ENCODE measurements at places on chromosomes 13 and 19.

GRCh38 chr19:44767295-44768180 lies 10.2 kb upstream of the CBLC start:
- DNase-seq: peak; percentile 44

DNA sequence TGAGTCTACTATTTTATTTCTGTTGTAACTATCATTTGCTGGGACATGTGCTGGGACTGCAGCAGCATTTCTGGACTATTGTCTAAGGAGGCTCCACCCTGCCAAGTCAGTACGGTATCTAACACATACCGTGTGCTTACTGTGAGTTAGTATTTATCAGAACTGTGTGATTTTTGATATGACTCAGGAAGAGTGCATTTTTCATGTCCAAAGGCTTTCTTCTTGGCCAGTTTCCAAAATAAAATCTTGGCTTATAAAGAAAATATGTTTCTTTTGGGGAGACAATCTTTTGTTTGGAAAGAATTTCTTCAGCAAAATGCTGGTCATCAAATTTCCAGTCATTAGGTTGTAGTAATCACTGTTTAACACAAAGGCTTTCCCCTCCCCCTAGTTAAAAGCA lies 11.6 kb downstream of the PARP4 start:
- DNase-seq: no peak

- peak; percentile 69 for DNase-seq
Observed at GRCh38 chr13:80259159-80259558, 81.8 kb downstream of the SPRY2 start.

GRCh38 chr19:41591951-41592562 lies 16.1 kb downstream of the CEACAM21 start:
- DNase-seq: no peak

- DNase-seq: no peak
Observed at GRCh38 chr13:53638040-53638439, 609.4 kb downstream of the OLFM4 start.

DNA sequence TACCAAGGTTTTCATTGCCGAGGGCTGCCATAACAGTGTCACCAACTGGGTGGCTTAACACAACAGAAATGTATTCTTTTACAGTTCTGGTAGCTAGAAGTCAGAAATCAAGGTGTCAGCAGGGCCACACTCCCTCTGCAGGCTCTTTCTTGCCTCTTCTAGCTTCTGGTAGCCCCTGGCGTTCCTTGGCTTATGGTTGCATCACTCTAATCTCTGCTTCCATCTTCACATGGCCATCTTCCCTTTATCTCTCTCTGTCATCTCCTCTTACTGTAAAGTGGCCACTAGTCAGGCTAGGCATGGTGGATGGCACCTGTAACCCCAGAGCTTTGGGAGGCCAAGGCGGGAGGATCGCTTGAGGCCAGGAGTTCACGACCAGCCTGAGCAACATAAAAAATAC lies 38.0 kb upstream of the MRI1 start:
- DNase-seq: no peak

GRCh38 chr19:42090672-42091071 lies 14.7 kb downstream of the ZNF574 start:
- peak; percentile 44 for DNase-seq

- DNase-seq: no peak
Observed at GRCh38 chr13:95756072-95756471, 79.1 kb downstream of the DNAJC3 start.

DNA sequence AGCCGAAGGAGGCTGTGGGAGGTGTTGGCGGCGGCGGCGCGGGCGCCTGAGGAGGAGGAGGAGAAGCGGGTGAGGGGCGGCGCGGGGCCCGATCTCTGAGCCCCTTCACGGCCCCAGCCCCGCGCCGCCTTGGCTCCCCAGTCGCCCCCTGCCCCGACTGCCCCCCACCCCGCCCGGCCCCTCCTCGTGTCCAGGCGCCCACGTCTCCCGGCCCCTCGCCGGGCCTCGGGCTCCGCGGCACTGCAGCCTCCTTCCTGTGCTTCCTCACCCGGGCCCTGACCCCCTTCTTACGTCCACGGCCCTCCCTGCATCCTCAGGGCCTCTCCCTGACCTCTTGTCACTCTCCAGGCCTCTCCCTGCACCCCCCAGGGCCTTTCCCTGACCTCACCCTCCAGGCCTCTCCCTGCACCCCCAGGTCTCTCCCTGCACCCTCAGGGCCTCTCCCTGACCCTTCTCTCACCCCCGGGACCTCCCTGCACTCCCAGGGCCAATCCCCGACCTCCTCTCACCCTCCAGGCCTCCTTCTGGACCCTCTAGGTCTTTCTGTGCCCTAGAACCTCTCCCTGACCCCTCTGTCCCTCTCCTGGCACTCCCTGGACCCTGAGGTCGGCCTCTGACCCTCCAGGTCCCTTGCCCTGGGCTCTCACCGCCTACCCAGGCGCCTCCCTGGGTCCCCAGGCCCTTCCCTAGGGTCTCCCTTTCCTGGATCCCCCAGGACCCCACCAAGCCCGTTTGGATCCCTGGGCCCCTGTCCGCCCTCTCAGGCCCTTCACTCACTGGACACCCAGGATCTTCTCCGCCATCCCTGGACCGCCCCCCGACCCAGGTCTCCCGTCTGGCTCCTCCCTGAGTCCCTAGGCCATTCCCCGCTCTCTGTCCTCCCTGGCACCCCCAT lies 460 bp downstream of the KMT5C start:
- peak; percentile 39 for DNase-seq

- DNase-seq: no peak
Observed at GRCh38 chr13:72620874-72621273, 106.6 kb downstream of the MZT1 start.

GRCh38 chr13:85974608-85975366 lies 175.6 kb upstream of the SLITRK6 start:
- DNase-seq: no peak

DNA sequence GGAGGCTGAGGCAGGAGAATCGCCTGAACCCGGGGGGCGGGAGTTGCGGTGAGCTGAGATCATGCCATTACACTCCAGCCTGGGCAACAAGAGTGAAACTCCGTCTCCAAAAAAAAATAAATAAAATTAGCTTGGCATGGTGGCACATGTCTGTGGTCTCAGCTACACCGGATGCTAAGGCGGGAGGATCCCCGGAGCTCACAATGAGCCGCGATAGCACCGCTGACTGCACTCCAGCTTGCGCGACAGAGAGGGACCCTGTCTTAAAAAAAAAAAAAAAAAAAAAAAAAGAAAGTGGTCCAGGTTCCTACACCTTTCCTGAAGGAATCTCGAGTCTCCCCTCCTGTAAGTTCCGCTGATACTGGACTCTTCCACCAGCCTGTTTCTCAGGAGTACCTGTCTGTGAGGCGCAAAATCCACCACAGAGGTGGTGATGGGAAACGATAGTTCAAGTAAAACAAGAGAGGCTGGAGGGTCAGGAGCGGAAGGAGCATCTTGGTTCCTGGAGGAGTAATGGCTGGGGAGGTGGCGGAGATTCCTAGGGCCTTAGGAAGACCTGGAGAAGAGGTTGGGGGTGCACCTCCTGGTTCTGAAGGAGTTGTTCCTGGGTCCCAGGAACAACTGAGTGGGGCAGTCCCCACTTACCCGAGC lies 471 bp downstream of the FUT1 start:
- DNase-seq: no peak

- no peak for DNase-seq
Observed at GRCh38 chr19:3463714-3464586, 16.4 kb downstream of the SMIM24 start.

DNA sequence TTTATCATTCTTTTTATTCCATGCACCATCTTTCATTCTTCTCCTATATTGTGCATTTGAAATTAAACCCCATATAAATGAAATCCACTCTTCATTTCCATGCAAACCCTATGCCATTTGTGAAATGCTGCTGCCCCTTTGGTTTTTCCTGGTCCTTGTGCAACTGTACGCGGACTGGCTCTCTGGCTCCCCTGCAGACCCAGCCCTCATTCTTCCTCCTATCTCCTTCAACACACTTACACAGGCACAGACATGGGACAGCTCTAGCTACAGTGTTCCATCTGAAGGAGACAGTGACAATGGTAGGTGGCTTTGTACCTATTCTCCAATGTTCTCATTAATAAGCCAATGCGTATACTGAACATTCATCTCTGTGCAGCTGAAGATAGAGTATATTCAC lies 81.6 kb downstream of the ESD start:
- no peak for DNase-seq

DNA sequence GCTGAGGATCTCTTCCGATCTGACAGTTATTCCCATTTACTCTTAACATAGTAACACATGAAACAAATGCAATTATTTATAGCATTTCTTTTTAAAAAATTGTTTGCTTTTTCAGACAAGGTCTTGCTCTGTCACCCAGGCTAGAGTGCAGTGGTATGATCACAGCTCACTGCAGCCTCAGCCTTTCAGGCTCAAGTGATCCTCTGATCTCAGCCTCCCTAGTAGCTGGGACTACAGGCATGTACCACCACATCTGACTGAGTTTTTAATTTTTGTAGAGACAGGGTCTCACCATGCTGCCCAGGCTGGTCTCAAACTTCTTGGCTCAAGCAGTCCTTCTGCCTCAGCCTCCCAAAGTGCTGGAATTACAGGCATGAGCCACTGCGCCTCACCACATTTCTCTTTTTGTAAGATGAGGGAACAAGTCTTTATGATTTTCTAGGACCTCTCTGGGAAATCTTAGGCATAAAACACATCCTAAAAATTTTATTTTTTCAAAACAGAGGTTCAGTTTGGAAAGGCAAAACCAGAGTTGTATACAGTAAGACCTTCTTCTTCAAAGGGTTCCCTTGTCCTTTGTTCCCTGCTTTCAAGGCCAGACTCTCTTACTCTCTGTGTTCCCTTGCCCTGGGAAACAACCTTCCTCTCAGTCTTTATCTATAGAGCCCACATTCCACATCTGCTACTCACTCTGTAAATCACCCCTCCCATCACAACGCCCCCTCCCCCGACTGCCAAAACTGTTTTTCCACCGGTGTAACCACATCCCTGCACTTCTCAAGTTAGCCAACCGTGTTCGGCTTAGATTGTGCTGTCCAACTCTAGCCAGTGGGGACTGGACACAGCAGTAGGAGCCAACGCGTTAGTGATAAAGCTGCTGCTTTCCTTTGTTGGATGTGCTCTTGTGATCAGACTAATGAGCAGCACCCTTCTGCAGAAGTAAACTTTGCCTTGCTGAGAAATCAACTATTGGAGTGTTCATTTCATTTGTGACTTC lies 56.2 kb downstream of the DHRS12 start:
- DNase-seq: no peak

- DNase-seq: no peak
Observed at GRCh38 chr13:43072394-43072793, 49.0 kb downstream of the DNAJC15 start.

DNA sequence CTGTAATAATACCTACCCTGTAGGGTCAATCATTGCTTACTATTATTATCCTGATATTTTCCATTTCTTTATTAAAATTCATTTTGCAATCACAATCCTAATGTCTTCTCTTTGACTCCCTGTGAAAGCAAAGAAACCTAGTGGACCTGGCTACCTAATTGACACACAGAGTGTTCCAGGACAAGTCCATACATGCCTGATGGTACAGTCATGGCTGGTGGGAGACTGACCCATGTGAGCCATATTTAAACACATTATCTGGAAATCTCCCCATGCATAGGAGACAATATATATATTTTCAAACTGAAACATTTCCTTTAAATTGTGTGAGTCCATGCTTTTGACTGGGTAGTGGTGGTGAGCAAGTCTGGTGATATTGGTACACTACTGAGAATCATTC lies 230.6 kb upstream of the DACH1 start:
- DNase-seq: no peak

GRCh38 chr19:5264453-5264852 lies 76.2 kb downstream of the PTPRS start:
- DNase-seq: no peak

DNA sequence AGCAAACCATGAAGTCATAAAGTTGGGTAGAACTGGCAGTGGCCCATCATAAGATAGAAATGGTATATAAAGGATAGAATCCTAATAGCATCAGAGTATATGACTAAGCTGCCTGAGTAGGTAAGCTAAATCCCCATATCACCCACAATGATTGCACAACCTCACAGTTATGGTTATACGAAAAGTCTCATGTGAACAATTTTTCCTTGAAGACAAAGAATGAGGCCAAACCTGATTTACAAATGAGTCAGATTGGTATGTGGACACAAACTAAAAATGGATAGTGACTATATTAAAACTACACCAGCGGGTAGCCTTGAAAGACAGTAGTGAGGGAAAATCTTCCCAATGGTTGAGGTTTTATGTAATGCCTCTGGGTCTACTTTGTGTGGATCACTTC lies 40.9 kb upstream of the UFM1 start:
- DNase-seq: no peak

GRCh38 chr13:106212386-106213010 lies 323.0 kb downstream of the EFNB2 start:
- DNase-seq: no peak

- DNase-seq: no peak
Observed at GRCh38 chr13:77521194-77521593, 14.3 kb upstream of the SCEL start.

GRCh38 chr13:44237276-44237767 lies 136.3 kb upstream of the SERP2 start:
- DNase-seq: peak; percentile 82

DNA sequence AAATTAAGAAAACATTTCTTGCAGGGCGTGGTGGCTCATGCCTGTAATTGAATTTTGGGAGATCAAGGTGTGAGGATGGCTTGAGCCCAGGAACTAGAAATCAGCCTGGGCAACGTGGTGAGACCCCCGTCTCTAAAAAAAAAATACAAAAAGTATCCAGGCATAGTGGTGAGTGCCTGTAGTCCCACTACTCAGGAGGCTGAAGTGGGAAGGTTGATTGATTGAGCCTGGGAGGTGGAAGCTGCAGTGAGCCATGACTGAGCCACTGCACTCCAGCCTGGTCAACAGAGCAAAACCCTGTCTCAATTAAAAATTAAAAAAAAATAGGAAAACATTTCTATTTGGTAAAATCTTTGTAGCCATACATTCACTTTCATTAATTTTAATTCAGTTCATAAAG lies 526.5 kb downstream of the PCDH9 start:
- no peak for DNase-seq

- no peak for DNase-seq
Observed at GRCh38 chr13:71806886-71807285, 60.1 kb downstream of the DACH1 start.

DNA sequence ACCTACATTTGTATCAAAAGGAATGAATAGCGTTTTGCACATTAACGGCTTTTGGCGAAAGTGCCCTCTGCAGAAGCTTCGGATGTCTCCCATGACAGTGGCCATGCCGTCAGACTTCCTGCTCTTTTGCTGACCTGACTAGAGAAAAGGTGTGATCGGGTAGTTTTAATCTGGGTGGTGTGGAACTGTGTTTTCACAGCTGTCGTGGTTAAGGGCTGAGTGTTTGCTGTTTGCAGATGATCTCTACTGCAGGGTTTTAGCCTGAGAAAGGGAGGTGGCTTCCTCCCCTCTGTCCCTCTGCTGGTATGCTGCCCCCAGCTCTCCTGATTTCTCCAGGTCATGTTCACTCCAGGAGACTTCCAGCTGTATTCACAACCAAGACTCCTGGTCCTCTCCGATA lies 22.4 kb downstream of the ZNF71 start:
- DNase-seq: no peak
